ENCODE measurements at places on chromosomes 5 and 9.

GRCh38 chr9:129222819-129223218, 44.8 kb upstream of the IER5L start:
- no peak for DNase-seq

- no peak for DNase-seq
Observed at GRCh38 chr9:33125461-33125860, 41.7 kb downstream of the B4GALT1 start.

GRCh38 chr5:10622810-10623209, 58.9 kb downstream of the ANKRD33B start:
- no peak for DNase-seq

DNA sequence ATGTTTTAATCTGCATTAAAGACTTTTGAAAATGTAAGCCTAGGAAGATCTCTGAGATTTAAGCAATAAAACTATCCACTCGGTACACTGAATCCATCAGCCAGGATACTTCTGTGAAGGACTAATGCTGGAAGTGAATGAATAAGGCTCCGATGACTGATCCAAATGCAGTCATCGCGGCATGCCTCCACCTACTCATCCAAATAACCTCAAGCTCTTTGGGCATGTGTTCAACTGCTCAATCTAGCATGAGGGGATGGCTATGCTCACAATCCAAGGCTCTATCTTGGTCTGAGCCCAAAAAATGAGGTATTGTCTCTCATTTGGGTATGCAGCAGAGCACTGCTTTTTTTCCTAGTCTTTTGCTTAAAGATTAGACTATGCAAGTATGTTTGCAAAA, 19.2 kb downstream of the MARCHF3 start:
- no peak for DNase-seq

GRCh38 chr5:150522504-150523414, 14.8 kb downstream of the NDST1 start:
- no peak for DNase-seq

GRCh38 chr9:91428436-91428835, 4.8 kb upstream of the NFIL3 start:
- DNase-seq = no peak

GRCh38 chr5:114450437-114450836, 88.6 kb downstream of the KCNN2 start:
- DNase-seq = no peak

DNA sequence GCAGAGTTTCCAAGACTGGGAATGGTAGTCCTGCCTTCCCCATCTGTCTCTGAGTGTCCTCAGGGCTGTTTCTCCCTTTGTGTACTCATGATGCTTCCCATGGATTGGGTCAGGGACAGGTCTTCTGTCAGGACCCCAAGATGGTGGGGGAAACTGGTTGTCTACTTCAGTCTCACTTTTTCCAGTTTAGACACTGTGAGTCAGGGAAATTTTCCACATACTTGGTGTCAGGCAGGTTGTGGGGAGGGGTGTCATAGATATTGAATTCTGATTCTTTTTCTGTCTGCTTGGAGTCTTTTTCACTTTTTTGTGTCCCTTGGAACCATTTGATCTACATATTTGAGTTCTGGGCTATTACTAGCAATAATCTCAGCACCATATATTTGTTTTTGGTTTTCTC, 10.3 kb downstream of the POLK start:
- no peak for DNase-seq

- no peak for DNase-seq
Observed at GRCh38 chr5:11941566-11941965, 37.3 kb upstream of the CTNND2 start.

GRCh38 chr5:60803712-60804111, 40.4 kb downstream of the ELOVL7 start:
- DNase-seq = no peak

All from stimulated activated CD8-positive, alpha-beta memory T cell treated with anti-CD3 and anti-CD28 coated beads, Interleukin-4, amount 100 ng/mL, for 24 hours (primary cell).